PC-9 (cell line): ENCODE measurements at places on chromosomes 16 and 17. TPM values are rescaled to one million over a fixed set of nuclear protein-coding genes. Genes with fewer than 3 reads are reported as not detected.

DNA sequence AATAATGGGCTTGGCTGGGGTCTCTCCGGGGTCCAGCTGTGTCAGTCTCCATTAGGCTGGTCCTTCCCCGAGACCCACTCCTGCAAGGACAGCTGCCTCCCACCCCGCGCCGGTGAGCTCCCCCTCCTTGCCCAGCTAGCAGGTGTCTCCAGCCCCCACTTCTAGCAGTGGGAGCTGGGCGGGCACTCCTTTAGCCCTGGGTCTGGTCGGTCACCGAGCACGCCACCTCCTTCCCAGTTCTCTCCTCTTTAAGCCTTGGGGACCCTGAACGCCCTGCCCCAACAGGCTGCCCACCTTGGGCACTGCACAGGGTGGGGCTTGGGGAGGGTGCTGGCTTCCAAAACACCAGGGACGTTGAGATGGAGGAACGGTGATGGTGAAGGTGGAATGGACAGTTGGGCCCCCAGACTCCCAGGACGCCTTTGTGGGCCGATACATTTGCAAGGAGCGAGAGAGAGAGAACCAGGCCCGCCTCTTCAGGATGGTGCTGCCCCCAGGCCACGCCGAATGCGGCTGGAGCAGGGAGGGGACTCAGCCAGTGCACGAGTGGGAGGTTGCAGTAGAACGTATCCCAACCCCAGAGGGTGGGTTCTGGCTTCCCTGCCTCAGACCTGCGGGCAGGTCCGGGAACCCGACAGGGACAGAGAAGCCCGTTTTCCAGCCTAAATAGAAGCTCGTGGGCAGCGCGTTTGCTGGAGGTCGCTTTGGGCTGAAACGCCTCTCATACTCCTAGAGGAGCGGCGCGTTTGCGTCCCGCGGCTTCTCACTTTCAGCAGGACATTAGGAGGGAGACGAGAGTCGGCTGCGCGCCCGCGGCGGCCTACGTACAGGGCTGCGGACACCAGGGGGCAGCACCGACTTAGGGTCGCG, 10.7 kb downstream of the TBX2 start:
- H3K36me3 ChIP-seq = no peaks in the 10 kb centered on the region
- H3K4me3 ChIP-seq = peak overlapping the region; percentile 92; the same call in 1 of the 2 replicates
- DNase-seq = peak; percentile 86
- H3K27ac ChIP-seq = no peak overlapping the region
- 0 out of 2 replicates have a peak, but pooled peaks cover 6% of the 10 kb centered on the region for H3K4me1 ChIP-seq

DNA sequence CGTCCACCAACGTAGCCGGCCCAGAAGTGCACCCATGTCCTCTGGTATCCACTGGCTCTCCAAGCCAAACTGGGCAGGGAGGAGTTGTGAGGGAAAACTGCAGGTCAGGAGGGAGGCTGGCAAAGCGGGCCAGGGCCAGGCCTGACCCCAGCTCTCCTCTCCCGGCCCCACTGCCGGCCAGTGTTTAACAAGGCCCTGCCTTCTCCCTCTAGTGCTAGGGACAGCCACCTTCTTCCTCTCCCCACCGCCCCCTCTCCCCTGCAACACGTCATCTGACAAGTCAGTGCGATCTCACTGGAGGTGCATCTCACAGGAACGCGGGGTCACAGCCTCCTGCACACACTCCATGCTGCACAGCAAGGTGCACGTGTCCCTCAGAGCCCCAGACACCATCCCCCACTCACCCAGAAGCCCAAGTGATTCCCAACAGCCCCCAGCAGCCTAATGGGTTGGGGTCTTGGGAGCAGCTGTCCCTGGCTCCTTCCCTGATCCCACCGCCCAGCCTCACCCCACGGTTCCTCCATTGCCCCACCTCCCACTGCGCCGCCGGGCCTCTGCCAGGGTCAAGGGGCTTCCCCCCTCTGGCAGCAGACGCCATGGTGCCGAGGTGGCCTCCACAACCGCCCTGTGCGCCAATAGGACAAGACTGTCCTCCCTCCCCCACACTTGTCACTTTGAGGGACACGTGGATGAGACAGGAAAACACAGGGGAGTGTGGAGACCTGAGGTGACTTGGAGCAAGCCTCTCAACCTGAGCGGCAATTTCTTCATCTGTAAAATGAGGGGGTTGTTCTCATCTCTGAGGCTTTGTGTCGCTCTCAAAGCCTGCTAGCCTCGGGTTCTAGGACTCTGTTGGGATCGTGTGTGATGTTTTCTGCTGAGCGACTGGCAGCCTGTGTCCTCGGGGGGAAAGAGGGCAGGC, 1.1 kb upstream of the ACE start:
- H3K36me3 ChIP-seq = no peaks in the 10 kb centered on the region
- peaks cover 22% of the 10 kb centered on the region for H3K27me3 ChIP-seq
- H3K27ac ChIP-seq = no peak overlapping the region

GRCh38 chr17:58215685-58216084, 3.4 kb downstream of the MKS1 start:
- H3K4me3 ChIP-seq = no peak overlapping the region
- H3K36me3 ChIP-seq = no peaks in the 10 kb centered on the region

DNA sequence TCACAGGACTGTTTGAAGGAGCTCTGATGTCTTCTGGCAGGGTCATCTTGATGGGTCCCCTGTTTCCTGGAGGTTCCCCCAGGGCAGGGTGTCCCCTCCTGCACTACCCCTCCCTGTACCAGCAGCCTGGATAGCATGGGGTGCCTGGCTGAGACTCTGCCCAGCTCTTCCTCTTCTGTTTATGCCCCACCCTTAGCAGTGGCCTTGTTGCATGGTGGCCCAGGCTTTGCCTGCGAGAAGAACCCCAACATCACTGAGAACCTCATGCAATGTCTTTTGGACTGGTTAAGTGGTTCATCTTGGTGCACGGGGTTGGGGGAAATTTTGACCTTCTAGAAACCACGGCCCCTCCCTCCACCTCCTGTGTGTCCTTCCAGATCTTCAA, 121.8 kb downstream of the IRX3 start:
- no peak overlapping the region for H3K27ac ChIP-seq
- H3K27me3 ChIP-seq = no peaks in the 10 kb centered on the region
- no peaks in the 10 kb centered on the region for H3K4me1 ChIP-seq

The CACNG1 gene
- not detected in 2 replicates for total RNA-seq

The PRSS36 gene
- total RNA-seq = 4.1 and 6.8 TPM in 2 replicates

- H3K27ac ChIP-seq = no peak overlapping the region
- DNase-seq = no peak
- peaks cover 22% of the 10 kb centered on the region for H3K4me1 ChIP-seq
- no peaks in the 10 kb centered on the region for H3K36me3 ChIP-seq
- peak overlapping the region; percentile 98 for H3K4me3 ChIP-seq
- no peaks in the 10 kb centered on the region for H3K27me3 ChIP-seq
Observed at GRCh38 chr16:89973654-89974335, 25.2 kb downstream of the DEF8 start.

GRCh38 chr16:1762879-1763520, 8.3 kb downstream of the NME3 start:
- no peak for DNase-seq
- no peak overlapping the region for H3K4me3 ChIP-seq
- H3K4me1 ChIP-seq = no peaks in the 10 kb centered on the region
- no peaks in the 10 kb centered on the region for H3K36me3 ChIP-seq
- no peaks in the 10 kb centered on the region for H3K27me3 ChIP-seq

GRCh38 chr16:4733211-4733742, 794 bp downstream of the ANKS3 start:
- peak overlapping the region; percentile 83 for H3K4me3 ChIP-seq
- no peak for DNase-seq
- no peaks in the 10 kb centered on the region; the same call in 1 of the 2 replicates for H3K36me3 ChIP-seq
- no peaks in the 10 kb centered on the region for H3K27me3 ChIP-seq
- peaks cover 12% of the 10 kb centered on the region for H3K4me1 ChIP-seq

DNA sequence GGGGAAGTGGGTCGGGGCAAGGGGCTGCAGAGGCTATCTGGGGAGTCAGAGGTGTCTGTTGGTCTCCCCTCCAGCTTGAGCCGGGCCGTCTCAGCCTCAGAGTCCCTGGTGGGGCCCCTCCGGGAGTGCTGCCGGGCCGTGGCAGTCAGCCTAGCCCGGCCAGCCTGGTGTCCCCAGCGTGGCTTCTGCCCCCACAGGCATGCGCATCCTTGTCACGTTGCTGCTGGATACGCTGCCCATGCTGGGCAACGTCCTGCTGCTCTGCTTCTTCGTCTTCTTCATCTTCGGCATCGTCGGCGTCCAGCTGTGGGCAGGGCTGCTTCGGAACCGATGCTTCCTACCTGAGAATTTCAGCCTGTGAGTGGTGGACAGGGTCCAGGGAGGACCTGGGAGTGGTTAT, 11.2 kb downstream of the CACNA1G start:
- no peak for DNase-seq
- peaks cover 7% of the 10 kb centered on the region; the same call in 1 of the 2 replicates for H3K27me3 ChIP-seq
- H3K36me3 ChIP-seq = no peaks in the 10 kb centered on the region
- H3K27ac ChIP-seq = no peak overlapping the region
- no peaks in the 10 kb centered on the region for H3K4me1 ChIP-seq

DNA sequence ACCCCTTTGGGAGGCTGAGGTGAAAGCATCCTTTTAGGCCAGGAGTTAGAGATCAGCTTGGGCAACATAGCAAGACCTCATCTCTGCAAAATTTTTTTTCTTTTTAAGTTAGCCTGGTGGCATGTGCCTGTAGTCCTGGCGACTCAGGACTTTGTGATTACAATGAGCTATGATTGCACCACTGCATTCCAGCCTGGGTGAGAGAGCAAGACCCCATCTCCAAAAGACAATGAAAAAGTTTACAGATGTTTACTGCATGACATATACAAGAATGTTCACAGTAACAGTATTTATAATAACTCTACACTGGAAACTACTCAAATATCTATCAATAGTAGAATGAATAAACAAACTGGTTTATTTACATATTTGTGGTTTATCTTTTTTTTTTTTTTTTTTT, 33.1 kb upstream of the CCL22 start:
- H3K4me3 ChIP-seq = no peak overlapping the region
- peaks cover 6% of the 10 kb centered on the region for H3K4me1 ChIP-seq
- DNase-seq = no peak
- no peaks in the 10 kb centered on the region for H3K27me3 ChIP-seq
- no peaks in the 10 kb centered on the region for H3K36me3 ChIP-seq
- H3K27ac ChIP-seq = no peak overlapping the region

The OR1A1 gene
- total RNA-seq = not detected in 2 replicates

- H3K4me3 ChIP-seq = no peak overlapping the region
- DNase-seq = no peak
- no peak overlapping the region for H3K27ac ChIP-seq
- H3K27me3 ChIP-seq = no peaks in the 10 kb centered on the region
Observed at GRCh38 chr17:50190603-50191358, 10.7 kb downstream of the COL1A1 start.

The STXBP4 gene
- total RNA-seq = 6.2 and 12.0 TPM in 2 replicates

DNA sequence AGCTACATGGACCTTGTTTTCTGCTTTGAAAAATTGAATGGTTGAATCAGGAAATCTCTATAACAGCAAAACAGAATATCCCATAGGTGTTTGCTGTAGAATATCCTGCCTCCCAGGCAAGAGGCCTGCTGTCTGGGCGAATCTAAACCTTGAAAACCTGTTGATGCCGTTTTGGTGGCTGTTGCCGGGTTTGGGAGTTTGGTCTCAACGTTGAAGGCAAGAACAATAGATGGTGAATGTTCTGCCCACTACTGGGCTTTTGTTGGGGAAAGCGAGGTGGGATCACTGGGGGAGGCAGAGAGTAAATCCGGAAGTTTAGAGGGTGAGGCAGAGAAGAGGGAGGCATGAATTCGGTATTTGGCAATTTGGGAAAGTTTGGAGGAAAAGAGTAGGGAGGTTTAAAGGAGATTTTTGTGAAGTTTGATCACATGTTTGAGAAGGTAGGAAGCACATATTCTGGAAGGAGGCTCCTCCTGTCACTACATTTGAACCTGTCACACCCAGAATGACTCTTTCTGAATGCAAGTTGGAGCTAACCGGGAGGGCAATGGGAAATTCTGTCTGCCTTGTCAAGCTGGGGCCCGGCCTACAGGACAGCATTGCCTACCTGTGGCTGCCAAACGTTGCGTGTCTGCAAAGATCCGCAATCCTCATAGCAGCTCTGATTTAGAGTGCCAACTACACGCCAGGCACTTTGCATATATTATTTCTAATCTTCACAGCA, 46.5 kb downstream of the GPRC5B start:
- H3K27ac ChIP-seq = no peak overlapping the region
- no peak for DNase-seq
- H3K4me3 ChIP-seq = no peak overlapping the region
- no peaks in the 10 kb centered on the region for H3K36me3 ChIP-seq

The NPIPA7 gene
- total RNA-seq = 5.7 and 7.2 TPM in 2 replicates

DNA sequence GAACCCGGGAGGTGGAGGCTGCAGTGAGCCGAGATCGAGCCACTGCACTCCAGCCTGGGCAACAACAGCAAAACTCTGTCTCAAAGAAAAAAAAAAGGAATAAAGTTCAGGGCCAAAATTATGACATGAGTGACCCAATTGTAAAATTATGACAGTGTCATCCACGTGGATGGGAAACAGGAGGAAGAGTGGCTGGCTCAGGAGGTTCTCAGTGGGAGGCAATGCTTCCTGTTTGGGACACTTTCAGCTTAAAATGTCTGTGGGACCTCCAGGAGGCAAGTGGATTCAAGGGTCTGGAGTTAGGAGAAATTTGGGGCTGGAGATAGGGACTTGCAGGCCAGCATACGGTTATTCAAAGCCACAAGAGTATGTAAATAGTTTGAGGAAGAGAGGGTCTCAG, 8.0 kb upstream of the STX4 start:
- DNase-seq = no peak
- no peaks in the 10 kb centered on the region for H3K36me3 ChIP-seq
- H3K4me3 ChIP-seq = no peak overlapping the region
- no peaks in the 10 kb centered on the region for H3K27me3 ChIP-seq
- no peak overlapping the region for H3K27ac ChIP-seq
- H3K4me1 ChIP-seq = no peaks in the 10 kb centered on the region

DNA sequence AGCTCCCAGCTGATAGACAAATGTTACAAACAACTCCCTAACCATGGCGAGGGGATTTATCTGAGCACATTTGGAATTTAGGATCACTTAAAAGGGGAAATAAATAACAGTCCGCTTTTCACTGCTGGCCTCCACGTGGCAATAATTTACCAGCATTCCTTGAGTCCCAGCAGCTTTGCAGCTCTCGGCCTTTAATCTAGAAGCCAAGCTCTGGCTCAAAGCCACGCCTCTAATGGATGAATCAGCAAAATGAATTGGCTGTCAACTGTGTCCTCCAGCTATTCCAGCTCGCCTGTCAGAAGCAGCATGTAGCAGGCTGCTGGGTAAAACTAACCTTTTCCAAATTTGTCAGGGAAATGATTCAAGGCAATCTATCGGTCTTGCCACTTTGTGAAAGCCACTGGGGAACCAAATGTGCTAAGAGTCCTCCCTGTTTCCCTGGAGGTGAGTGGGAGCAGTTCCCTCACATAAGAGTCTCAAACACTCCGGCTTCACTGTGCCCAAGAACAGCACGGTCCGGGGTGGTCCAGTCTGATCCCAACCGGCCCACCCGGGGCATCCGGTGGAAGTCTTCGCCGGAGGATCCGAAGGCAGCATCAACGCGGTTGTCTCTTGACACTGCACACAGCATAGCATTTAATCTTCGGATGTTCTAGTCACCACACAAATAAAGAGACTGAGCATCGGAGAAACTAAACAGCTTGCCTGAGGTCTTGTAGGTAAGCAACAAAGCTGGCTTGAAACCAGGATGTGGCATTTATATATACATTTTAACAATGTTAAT, 143.3 kb downstream of the PARN start:
- peak overlapping the region; percentile 81 for H3K27ac ChIP-seq
- DNase-seq = peak; percentile 79
- no peaks in the 10 kb centered on the region for H3K27me3 ChIP-seq
- peaks cover 40% of the 10 kb centered on the region for H3K4me1 ChIP-seq

- peaks cover 95% of the 10 kb centered on the region for H3K27me3 ChIP-seq
- H3K4me3 ChIP-seq = no peak overlapping the region
- no peak for DNase-seq
- H3K4me1 ChIP-seq = no peaks in the 10 kb centered on the region
- H3K27ac ChIP-seq = no peak overlapping the region
Observed at GRCh38 chr17:45776896-45777295, 7.2 kb upstream of the CRHR1 start.

- no peaks in the 10 kb centered on the region for H3K36me3 ChIP-seq
- peak overlapping the region; percentile 70 for H3K4me3 ChIP-seq
- peak overlapping the region; percentile 70 for H3K27ac ChIP-seq
- no peak for DNase-seq
- H3K27me3 ChIP-seq = no peaks in the 10 kb centered on the region
Observed at GRCh38 chr17:64974750-64975317, 55.6 kb upstream of the LRRC37A3 start.
